ENCODE measurements at places on chromosomes 12 and 14.

DNA sequence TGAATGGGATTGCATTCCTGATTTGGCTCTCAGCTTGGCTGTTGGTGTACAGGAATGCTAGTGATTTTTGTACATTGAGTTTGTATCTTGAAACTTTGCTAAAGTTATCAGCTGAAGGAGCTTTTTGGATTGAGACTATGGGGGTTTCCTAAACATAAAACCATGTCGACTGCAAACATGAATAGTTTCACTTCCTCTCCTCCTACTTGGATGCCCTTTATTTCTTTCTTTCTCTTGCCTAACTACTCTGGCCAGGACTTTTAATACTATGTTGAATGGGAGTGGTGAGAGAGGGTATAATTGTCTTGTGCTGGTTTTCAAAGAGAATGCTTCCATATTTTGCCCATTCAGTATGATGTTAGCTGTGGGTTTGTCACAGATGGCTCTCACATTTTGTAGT lies 141.5 kb downstream of the CEP83 start:
- DNase-seq: no peak

- no peak for DNase-seq
Observed at GRCh38 chr12:89840162-89840922, 131.7 kb upstream of the ATP2B1 start.

DNA sequence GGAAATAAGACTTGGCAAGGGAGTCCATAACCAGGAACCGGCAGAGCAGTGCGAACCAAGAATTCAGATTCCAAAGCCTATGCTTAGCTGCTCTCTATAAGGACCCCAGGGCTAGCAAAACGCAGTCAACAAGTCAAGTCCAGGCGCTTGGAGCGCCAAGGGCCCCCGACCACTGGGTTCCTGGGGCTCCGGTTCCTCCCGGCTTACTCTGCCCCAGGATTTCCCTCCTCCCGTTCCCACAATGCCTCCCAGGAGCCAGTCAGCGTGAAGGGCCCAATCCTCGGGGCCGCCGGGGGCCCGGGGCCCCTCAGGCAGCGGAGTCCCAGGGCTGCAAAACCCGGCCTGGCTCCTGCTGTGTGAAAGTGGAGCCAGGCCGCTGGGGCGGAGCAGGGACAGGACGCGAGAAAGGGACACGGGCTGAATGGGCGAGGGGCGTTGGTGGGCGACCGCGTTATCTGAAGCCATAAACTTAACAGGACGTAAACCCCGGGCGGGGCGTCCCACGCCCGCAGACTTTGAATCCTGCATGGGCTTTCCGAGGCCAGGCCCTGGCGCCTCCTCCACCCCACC lies 1.5 kb downstream of the KRT8 start:
- peak; percentile 90 for DNase-seq

- no peak for DNase-seq
Observed at GRCh38 chr14:33254342-33254741, 315.7 kb downstream of the NPAS3 start.

DNA sequence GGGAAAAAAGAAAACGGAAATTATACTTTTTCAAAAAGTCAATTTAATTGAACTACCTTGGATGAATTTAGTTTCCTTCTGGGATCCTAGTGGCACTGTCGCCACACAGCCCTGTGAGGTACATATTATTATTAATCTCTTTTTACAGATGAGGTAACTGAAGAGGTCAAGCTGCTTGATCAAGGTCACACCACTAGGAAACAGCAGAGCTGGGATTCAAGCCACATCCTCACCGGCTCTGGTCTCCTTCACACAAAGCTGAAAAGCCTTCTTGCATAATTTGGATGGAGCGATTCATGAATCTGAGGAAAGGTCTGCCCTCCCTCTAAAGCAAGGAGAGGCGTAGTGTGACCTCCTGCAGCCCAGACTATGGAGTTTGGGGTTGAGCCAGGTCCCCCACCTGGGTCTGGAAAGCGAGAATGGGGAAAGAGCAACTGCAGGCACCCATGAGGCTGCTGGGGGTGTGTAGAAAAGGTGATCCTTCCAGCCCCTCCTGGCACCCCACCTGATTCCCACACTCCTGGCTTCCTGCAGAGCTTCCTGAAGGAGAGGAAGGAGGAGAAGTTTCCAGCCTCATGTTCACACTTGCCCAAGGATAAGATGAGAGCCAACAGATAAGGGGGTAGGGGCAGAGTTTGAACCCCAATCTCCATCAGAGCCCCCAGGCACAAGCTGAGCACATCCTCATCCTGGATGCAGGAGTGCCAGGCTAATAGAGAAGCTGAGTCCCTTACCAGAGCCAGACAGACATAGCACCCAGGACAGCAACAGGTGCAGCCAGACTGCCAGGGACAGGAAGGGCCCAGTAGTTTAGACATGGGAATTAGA lies 3.9 kb upstream of the KRT79 start:
- no peak for DNase-seq

- DNase-seq: peak; percentile 11
Observed at GRCh38 chr12:26936559-26937442, 980 bp downstream of the INTS13 start.

- DNase-seq: peak; percentile 69
Observed at GRCh38 chr14:84806622-84807021, 723.3 kb upstream of the FLRT2 start.

DNA sequence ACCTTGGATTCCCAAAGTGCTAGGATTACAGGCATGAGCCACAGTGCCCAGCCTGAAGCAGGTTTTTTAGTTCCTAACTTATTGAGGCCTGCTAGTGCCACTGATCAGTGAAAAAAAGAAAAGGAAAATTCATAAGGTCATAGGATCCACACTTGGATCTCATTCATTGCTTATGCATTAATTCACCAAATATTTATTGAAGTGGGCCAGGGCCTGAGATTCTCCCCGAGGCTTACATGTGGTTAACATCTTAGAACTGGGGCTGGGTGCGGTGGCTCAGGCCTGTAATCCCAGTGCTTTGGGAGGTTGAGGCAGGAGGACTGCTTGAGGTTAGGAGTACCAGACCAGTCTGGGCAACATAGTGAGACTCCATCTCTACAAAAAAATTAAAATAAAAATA lies 29.5 kb upstream of the MAP1LC3B2 start:
- no peak for DNase-seq

DNA sequence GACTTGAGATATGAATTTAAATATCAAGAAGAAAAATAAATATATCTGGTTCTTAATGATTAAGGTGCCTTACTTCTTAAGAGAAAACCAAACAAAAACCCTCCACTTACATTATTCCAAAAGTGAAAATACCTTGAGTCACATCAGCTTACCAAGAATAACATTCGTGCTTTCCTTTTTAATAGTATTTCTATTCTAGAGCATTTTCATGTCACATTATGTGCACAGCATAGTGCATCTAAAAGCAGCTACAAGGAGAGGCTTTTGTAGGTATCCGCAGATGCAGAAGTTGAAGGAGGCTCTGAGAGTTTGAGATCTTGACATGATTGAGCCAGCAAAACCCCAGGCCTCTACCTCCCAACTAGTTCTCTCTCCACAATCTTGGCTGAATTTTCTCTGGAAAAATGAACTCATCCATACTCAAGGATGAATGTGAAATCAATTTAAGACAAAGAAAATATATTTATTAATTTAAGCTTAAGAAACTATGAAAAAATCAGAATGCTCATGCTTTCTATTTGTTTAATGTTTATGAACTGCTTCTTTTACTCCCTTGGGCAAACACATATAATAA lies 275.0 kb downstream of the AKAP6 start:
- no peak for DNase-seq

- DNase-seq: no peak
Observed at GRCh38 chr12:20400003-20400402, 31.7 kb downstream of the PDE3A start.

- no peak for DNase-seq
Observed at GRCh38 chr12:91003737-91004136, 1.0 kb downstream of the EPYC start.

GRCh38 chr14:58972233-58973017 lies 216.0 kb upstream of the DAAM1 start:
- no peak for DNase-seq

GRCh38 chr12:12349711-12350665 lies at the start of gene MANSC1:
TSS of gene MANSC1 (minus strand) at chr12:12350242. CDS start at chr12:12343314, 6,928 bp downstream.
- DNase-seq: peak; percentile 55

DNA sequence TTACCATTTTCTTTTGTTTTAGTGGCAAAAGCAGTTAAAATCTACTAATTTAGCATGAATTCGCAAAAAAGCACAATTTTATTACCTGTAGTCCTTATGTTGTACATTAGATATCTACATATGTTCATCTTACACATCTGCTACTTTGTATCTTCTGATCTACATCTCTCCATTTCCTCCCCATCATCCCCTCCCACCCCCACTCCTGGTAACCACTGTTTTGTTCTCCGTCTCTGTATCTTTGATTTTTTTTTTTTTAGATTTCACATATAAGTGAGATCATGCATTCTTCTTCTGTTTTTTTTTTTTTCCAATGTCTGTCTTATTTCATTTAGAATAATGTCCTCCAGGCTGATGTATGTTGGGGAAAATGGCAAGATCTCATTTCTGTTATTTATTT lies 922.7 kb downstream of the VRK1 start:
- DNase-seq: no peak

GRCh38 chr12:6323340-6323994 lies 13.0 kb downstream of the PLEKHG6 start:
- DNase-seq: peak; percentile 92

DNA sequence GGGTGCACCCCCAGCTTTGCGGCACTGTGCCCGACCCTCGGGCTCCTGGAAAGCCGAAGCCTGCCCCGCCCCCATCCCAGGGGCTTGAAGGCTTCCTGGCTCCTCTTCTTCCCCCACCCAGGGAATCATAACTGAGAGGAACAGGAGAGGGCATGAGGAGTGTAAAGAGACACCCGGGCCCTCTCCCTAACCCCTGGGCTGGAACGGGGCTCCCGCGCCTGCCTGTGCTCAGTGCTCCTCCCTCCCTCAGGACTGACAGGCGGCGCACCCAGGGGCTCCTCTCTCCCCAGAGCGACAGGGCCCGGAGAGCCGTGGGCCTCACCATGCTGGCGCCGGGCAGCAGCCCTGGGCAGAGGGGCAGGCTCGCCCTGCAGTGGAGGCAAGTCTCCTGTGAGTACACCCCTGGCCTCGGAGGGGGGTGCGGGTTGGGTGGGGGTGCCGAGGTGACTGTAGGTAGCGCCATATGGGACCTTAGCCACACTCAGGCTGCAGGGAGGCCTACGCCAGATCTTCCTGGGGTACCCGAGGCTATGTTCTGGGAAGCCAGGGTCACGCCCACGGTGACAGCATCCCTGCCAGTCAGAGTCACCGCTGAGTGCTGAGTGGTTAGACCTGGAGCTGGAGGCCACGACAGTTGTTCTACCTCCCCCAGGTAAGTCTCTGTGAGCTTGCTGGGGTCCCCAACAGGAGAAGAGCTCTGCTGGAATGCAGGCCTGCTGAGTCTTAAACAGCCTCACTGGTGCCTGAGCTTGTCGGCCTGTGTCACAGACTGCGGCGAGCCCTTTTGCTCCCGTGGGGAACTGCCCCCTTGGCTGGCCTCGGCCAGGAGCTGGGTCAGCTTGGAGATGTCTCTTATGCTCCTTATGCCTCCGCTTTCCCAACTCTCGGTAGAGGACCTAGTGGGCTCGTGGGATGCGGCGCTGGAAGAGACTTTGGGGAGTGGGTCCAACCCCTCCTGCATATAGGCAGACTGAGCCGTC lies 7.8 kb downstream of the LRTM2 start:
- DNase-seq: no peak

- DNase-seq: no peak
Observed at GRCh38 chr14:67580336-67581171, 19.5 kb downstream of the PIGH start.

GRCh38 chr14:71011479-71011878 lies 104.2 kb downstream of the PCNX1 start:
- DNase-seq: no peak

DNA sequence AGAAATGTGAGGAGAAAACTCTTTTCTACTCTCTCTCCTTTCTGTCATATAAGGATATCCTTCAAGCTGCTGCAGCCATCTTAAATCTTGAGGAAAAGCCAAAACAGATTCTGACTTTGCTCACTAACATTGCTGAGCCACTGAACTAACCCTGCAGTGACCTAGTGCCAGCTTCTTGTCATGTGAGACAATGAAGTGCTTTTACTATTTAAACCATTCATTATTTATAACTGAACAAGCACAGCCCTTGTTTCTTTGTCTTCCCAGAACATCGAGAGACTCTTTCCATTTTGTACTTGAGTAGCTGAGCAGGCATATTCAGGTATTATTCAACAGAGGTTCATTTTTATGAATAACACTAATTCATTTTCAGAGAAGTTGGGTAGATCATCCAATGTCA lies 455.0 kb upstream of the TMPO start:
- no peak for DNase-seq

DNA sequence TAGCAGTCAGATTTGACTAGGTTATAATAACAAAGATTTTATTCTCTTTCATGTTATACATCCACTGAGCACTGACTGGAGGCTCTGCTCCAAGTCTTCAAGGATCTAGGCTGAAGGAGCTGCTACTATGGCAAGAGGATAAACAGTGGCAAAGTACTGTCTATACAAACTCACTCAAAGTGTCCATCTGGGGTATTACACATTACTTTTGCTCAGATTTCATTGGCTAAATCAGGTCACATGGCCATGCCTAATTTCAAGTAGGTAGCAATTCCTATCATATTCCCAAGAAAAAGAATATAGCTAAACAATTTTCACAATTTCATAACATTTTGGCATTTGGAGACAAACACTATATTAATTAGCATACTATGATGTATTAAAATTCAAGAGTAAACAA lies 40.9 kb downstream of the CDK17 start:
- no peak for DNase-seq

GRCh38 chr12:131612092-131612755 lies 98.7 kb upstream of the SFSWAP start:
- DNase-seq: no peak

DNA sequence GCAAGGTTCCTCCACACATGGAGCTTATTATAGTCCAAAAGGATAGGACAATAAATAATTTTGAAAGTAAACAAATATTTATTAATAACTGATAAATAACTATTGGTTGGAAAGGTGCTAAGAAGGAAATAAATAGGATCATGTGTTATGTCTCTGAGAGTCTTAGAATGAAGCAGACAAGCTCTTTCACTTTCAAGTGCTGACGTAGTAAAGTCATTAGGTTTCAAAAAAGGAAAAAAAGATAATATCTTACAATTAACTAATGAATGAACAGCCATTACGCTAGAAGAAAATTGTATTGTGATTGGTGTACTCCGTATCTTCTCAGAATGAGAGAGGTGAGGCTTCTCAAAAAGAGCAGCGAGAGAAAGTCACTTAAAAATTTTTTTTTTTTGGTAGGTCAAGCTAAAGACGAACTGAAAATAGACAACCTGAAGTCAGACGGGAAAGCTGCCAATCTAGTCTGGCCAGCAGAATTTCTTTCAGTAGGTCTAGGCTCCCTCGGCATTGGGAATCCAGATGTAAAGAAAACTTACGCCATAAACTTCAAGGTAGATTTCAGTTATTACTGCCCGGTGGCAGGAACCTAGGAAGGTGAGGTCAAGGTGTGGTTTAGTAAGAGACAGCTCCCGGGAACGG lies 583 bp upstream of the LEMD3 start:
- no peak for DNase-seq

GRCh38 chr12:3967556-3968160 lies 94.5 kb upstream of the PARP11 start:
- DNase-seq: peak; percentile 43

All from astrocyte of the hippocampus (primary cell).